ENCODE measurements at places on chromosomes 6 and 20.

DNA sequence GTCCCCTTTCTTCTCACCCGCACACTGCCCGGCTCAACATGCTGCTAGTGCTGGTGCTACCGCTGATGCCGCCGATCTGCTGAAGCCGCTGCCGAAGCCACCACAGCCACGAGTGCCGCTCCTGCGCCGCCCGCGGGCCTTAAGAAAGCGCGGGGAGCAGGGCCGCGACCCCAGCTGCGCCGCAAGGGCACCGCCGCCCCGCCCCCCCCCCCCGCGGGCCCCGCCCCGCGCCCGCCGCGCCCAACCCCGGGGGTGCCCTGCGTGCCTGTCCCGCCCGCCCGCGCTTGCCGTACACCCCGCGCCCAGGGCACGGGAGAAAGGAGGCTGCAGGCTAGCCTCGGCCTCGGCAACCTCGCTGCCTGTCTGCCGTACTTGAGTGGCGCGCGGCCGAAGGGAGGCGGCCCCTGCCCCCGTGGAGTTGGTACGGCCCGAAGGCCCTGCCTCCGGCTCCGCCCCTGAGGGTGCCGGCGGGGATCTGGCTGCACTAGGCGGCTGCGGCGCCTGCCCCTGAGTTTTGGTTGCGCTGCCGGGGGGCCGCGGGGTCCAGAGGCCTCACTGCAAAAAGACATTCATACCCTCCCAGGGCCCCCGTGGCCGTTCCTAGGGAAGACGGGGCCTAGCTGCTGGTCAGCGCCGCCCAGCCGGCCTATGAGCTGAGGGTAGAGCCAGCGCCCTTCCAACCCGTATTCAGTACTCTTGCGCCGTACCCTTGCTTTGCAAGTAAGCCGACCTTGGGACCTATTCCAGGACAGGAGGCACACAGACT, at the start of gene SOD2:
SOD2 (minus strand) TSS at position 114 of the 766 bp plus-strand sequence; CDS start at position 40, 74 bp downstream.
- peak; percentile 88 for DNase-seq

- no peak for DNase-seq
These were observed 61.0 kb upstream of the VSTM2L start for GRCh38 chr20:37841971-37842370.

GRCh38 chr6:79377888-79378348, 143.4 kb upstream of the HMGN3 start:
- no peak for DNase-seq

GRCh38 chr6:147906361-147906760, 397.9 kb downstream of the SAMD5 start:
- DNase-seq: no peak

DNA sequence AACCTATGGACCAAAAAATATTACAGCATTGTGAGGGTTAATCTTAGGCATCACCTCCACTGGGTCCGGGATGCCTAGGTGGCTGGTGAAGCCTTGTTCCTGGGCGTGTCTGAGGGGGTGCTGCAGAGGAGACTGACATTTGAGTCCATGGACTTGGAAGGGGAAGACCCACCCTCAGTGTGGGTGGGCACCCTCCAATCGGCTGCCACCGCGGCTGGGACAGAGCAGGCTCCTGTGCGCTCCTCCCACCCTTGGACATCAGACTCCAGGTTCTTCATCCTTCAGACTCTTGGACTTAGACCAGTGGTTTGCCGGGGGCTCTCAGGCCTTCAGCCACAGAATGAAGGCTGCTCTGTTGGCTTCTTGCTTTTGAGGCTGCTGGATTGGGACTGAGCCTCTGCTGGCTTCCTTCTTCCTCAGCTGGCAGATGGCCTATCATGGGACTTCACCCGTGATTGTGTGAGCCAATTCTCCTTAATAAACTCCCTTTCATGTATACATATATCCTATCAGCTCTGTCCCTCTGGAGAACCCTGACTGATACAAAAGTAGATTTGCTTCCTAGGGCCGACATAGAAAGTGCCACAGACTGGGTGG, 113.1 kb downstream of the TTLL2 start:
- DNase-seq: no peak

Data from hematopoietic multipotent progenitor cell treated with erythropoietin and hydrocortisone succinate and interleukin-3 and kit ligand, for 17 days (in vitro differentiated cells).